ENCODE measurements at places on chromosomes 3 and 15.
A peak's percentile ranks its signal among the peaks of the same experiment; 100 is the strongest.

DNA sequence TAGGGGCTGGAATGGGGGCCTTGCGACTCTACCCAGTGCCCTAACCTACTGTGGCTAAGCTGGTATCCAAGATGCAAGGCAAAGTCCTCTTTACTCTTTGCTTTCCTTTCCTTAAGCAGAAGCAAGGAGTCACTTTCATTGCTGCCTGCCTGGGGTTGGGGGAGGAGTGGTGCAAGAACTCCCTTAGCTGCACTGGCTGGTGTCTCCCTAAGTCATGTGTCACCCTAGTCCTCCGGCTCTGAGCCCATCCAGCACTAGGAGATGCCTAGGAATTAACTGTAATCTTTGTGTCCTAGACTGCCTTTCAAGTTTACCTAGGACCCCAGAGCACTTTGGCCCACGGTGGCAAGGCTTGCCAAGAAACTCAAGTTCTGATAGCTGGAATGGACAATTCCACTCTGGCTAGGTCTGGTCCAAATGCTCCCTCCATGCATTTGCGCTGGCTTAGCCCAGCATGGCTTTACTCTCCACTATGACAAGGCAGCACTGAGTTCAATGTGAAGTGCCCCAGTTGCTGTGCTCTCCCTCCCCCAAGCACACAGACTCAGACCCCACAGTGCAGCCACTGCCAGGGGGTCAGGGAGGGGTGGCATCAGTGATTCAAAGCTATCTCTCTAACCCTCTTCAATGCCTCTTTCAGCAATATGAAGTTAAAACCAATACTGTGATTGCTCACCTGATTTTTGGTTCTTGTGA lies 58.7 kb downstream of the ESYT3 start:
- DNase-seq = no peak

GRCh38 chr3:107493134-107493533 lies 29.6 kb upstream of the BBX start:
- DNase-seq = no peak

DNA sequence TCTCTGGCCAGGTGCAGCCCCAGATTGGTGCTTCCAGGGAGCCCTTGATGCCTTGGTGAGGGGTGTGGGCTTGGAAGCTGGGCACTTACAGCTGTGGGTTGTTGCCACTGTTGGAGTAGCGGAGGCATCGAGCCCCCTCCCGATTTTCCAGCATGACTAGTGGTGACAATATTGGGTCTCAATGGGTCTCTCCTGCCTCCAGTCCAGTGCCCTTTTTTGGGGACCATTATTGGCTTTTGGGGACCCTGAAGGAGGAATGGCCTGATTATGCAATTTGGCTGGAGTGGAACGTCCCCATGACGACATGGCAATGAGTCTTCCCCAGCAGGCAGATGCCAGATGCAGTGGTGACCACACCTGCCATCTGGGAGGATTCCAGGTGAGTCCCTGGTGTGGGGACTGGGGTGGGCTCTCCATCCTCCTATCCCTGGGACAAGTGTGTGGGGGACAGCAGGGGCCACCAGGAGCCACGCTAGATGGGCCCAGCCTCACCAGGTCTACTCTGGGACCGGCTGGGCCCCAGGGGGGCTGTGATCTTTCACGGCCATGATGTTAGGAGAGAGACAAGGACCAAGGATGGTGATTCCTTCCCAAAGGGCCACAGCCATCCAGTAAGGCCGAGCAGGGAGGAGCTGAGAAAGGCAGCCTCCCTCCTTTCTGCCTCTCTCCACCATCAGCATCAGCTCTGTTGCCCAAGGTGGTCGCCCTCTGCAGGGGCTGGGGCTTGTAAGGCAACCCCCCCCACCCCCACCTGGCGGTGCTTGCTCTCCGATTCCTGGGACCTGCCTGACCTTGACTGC lies 196.8 kb downstream of the GOLGA6L6 start:
- no peak for DNase-seq

DNA sequence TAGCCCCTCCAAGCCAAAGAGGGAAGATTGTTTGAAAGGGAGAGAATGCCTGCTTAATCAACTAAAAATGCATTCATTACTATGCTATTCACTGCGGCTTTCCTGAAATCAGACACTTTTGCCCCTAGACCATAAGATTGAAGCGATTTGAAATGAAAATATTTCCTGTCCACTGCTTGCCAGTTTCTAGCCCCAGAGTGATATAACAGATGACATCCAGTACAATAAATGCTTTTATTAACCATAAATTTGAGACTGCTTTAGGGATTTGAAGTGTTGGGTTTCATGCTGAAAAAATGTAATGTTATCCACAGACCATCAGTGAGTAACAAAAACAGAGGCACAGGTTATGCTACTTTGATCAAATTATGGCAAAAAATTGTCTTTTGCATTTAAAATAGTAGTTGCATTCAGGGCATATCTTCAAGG lies 14.1 kb downstream of the IL17RD start:
- DNase-seq = no peak

DNA sequence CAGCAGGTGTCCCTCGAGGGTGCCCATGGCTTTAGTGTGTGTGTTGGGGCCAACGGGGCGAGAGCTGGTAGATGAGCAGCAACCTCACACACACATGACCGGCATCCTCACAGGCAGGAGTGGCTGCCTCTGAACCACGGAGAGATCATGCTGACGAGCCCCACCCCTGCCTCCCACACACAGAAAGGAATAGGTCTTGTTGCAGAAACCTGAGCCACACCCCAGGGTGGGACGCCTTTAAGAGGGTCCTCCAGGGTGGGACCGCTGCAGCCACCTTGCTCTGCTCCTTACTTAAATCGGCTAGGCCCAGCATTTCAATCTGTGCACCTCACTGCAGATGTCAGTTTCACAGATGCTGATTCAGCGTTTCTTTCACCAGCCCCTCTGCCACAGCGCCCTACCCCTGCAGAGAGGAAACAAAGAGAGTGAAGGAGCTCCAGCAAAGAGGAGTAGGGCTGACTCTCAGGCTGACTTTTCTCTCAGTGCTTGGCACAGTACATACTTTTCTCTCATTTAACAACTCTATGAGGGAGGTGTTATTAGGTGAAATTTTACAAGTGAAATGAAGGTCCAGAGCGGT lies 61.2 kb upstream of the EPHB3 start:
- DNase-seq = no peak

DNA sequence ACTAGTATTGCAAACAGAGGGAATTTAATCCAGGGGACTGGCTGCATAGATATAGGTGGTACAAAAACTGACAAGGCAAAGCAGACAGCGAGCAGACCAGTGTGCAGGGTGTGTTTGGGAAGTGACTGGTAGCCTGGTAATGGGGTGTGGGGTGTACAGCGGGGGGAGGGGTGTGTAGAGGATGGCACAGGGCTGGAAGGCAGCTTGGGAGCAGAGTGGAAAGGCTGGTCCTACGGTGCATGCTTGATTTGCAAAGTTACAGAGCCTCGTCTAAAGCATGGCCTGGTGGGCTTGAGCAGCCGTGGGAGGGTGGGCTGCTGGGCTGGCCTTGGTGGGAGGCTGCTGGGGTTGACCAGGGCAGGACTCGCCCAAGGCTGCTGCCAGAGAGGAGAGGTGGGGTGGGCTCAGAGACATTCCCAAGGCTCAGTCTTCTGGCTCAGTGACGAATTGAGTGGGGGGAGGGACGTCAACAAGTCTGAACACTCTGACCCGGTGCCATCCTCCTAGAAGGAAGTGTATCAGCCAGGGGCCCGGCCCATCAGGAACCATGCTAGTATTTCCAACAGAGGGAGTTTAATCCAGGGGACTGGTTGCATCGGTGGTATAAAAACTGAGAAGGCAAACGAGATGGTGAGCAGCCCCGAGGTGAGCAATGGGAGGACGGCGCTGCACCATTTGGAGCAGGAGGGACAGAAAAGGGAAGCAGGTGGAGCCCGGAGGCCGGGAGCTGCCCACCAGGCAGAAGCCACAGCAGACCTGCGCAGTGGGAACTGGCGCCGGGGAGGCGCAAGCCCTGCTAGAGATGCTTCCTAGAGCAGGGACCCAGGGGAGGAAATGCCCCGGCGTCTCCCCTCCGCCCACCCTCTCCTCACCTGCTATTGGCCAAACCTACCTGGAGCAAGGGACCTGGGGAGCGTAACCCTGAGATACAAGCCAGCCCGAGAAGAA lies 29.2 kb downstream of the CPN2 start:
- no peak for DNase-seq

- no peak for DNase-seq
Observed at GRCh38 chr3:113270068-113270467, 58.7 kb downstream of the BOC start.

- no peak for DNase-seq
Observed at GRCh38 chr15:101447561-101448071, 41.9 kb downstream of the PCSK6 start.

GRCh38 chr3:64021922-64022321 lies 1.4 kb downstream of the PSMD6 start:
- DNase-seq = no peak

DNA sequence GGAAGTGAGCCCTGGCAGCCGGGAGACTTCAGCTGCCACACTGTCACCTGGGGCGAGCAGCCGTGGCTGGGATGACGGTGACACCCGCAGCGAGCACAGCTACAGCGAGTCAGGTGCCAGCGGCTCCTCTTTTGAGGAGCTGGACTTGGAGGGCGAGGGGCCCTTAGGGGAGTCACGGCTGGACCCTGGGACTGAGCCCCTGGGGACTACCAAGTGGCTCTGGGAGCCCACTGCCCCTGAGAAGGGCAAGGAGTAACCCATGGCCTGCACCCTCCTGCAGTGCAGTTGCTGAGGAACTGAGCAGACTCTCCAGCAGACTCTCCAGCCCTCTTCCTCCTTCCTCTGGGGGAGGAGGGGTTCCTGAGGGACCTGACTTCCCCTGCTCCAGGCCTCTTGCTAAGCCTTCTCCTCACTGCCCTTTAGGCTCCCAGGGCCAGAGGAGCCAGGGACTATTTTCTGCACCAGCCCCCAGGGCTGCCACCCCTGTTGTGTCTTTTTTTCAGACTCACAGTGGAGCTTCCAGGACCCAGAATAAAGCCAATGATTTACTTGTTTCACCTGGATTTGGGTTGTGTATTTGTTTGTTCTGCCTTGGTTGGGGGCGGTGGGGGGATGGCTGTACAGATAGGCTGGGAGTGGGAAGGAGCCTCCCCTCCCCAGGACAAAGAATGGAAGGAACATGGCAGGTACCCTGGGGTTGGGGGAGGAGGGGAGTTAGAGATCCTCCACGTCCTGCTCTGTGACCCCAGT lies 2.9 kb upstream of the GRM2 start:
- DNase-seq = no peak

GRCh38 chr3:171001957-171002694 lies 24.4 kb downstream of the SLC2A2 start:
- DNase-seq = no peak

GRCh38 chr3:46693038-46693891 lies at the start of gene ALS2CL:
Gene ALS2CL, minus strand, starts transcription at chr3:46693679. Its CDS starts 4,239 bp downstream, at chr3:46689440.
- peak; percentile 66 for DNase-seq

DNA sequence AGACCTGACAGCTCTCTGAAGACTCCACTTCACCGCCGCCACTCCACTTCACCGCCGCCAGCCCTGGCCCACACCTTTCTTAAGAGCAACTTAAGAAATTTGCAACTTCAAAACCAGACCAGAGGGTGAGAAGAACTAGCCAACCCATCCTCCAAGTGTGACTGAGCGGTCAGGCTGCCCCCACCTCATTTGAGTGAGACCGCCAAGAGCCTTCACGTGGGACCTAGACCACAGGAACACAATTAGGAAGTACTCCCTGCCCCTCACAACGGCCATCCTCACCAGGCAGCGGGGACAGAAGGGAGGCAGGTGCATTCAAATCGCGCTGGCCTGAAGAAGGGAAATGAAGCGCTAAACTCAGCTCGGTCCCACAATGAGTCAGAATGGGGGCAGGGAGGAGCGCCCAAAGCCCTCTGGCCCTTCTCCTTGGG lies 156.8 kb upstream of the BCL6 start:
- no peak for DNase-seq

- DNase-seq = peak; percentile 93
Observed at GRCh38 chr3:134212967-134213665, 37.5 kb downstream of the RYK start.

GRCh38 chr3:70880421-70880820 lies 568.0 kb upstream of the MDFIC2 start:
- DNase-seq = no peak

GRCh38 chr3:187150599-187150998 lies 11.3 kb upstream of the RPL39L start:
- DNase-seq = peak; percentile 61

- DNase-seq = no peak
Observed at GRCh38 chr15:34717729-34718128, 37.1 kb downstream of the GJD2 start.

Data from activated T-cell treated with anti-CD3 and anti-CD28 coated beads, Interleukin-2, amount 50 U/mL, for 4 hours (primary cell).